Stimulated activated CD4-positive, alpha-beta T cell treated with anti-CD3 and anti-CD28 coated beads, TNF-alpha, amount 100 ng/mL, for 1 hour (primary cell): ENCODE measurements at places on chromosomes 4 and X.
A peak's percentile ranks its signal among the peaks of the same experiment; 100 is the strongest.

GRCh38 chrX:69162361-69162865, 2.8 kb downstream of the PJA1 start:
- no peak for DNase-seq

DNA sequence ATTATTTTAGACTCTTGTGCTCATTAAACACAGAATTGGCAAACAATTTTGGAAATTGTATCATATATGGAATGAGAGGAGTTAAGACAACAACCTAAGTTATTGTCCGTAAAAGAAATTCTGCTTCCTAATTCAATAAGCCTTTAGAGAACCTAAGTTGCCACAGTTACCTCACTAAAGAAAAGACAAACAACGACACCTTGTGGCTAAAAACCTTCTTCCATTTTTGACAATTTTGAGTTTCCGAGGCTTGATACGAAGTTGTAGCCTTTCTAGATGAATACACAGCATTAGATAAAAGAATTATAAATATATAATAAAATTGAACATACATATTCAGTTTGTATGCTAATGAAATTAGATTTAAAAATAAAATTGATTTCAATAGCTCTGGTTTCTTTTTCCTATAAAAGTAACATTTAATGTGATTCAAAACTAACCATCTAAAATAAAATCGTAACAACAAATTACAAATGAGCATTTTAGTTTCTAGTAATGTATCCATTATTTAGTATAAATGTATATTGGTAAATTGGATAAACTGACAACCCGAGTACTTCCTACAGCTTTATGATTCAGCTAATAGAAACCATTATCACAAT, 275.1 kb downstream of the GPM6A start:
- no peak for DNase-seq

DNA sequence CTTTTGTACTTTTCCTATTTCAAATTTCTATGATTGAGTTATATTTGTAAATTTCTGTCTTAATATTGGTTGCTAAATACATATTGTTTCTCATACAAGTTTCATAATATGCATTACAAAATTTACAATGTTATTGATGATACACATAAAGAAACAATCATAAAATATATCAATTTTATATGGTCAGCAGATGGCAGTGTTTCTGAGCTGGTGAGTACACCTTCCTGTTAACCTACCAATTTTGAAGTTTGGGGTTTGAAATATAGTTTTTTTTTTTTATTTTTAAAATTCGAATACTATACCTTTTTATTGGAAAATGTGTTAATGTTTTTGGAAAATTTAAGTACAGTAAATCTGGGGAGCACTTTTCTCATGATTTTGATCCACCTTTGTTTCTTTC, 1953.1 kb upstream of the ADGRL3 start:
- DNase-seq = no peak

DNA sequence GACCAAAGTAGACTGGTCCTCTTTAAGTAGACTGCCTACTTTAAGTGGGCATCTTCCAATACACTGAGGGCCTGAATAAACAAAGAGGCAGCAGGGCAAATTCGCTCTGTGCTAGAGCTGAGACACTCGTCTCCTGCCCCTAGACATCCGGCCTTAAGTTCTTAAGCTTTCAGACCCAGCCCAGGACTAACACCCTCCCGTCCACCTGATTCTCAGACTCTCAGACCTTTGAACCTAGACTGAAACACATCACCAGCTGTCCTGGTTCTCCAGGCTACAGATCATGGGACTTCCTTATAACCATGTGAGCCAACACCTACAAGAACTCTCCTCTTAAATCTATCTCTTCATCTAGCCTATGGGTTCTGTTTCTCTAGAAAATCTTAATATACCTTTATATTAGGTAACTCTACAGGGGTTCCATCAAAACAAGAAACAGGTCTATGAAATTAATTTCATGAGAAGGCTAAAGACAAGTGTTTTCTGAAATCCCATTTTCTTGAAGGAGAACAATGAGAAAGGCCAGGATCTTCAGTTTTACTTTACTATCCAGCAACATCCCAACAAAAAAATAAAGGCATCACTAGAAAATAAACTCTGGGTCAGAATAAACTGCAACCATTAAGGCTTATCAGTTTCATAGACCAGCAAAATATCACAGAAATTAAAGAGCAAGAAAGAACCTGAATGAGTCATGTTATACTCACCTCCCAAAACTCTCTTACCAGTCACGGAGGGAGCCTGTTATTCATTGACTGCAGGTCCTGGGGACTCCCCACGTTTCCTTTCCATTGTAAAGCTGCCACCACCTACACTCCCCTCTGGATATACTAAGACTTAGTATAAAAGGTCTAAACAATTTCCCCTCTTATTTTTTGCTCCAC, 14.8 kb downstream of the ADGRA3 start:
- DNase-seq = no peak

- DNase-seq = no peak
Measured at GRCh38 chr4:170248029-170248428, 158.3 kb upstream of the AADAT start.

- no peak for DNase-seq
Measured at GRCh38 chrX:55638933-55639332, 15.7 kb downstream of the FOXR2 start.

GRCh38 chrX:97995834-97996233, 1112.1 kb downstream of the RPA4 start:
- no peak for DNase-seq

DNA sequence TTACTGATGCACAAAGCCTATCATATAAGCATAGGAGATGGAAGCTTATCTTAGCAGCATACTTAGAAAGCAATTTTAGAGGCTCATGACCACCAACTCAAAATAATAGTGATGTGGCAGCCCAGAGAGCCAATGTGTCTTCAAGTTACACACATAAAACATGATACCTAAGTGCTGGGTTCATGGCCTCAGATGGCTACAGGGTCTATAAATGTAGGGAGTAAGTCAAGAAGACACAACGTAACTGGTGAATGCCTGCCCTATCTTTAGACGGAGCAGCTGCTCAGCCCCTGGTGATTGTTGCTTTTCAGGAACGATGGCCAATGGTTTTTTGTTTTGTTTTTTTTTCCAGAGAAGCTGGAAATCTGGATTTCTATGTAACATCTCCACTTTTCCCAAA, 42.8 kb downstream of the RNF150 start:
- no peak for DNase-seq

- DNase-seq = no peak
Measured at GRCh38 chrX:110114260-110114776, 111.4 kb downstream of the TMEM164 start.

DNA sequence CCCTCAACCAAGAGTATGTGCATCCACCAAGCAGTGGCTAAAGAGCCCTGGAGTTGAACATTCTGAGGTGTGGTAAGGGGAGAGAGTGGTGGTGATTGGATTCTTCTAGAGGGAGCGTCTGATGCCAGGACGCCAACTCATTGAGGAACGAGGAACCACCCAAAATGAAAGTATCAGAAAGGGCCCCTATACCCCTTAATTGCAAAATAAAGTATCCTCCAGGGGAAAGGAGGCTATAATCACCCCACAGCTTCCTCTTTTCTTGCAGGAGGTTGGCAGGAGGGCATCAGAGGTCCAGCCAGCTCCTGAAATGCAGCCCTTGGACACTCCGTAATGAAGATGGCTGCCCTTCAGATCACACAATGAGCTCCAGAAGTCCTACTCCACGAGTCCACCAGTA, 5.3 kb upstream of the KIAA1210 start:
- DNase-seq = no peak

DNA sequence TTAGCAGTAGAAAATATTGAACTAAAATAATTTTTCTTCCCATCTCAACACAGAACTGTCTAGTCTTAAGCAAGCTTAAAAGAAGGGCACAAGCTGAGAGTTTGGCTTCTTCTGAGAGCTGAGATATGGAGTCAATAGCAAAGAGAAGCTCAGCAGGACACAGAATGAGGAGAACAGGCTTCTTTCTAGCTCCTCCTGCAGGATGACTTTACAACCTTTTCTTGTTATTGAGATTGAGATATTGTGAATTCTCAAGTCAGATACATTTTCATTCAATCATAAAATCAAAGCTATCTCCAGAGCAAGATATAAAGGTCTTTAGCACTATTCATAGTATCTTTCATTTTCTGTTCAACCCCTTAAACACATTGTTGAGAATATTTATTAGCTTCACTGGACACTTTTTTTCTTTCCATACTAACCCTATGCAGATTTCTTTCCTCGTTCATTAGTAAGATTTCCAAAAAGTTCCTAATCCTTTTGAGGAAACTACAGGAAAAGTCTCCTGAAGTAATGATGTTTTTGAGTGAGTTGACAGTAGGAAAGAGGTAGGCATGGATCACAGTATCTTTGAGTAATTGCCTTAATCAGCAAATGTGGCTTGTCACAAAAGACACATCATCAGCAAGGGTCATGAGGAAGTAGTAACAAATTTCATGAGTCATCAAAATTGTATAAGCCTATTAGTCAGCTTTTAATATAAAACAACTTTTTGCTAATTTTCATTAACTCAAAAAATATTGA, 17.8 kb upstream of the CXCL3 start:
- no peak for DNase-seq

GRCh38 chr4:7674706-7675105, 240.0 kb upstream of the PSAPL1 start:
- no peak for DNase-seq

DNA sequence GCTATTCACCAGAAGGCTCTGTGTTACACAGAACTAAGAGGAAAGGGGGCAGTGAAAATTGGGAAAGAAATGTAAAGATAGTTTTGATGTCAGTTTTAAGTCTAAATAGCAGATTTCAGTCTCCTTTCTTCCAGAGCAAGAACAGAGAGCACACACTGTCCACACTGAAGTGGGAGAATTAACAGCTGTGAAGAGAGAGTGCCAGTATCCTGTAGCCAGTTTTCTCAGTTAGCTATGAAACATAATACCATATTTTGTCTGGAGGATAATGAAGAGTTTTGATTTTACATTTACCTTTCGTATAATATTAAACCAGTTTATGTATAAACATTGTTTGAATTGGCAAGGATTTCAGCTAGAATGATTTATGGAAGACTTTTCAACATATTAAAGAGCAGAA, 35.1 kb downstream of the FBXO8 start:
- no peak for DNase-seq

- no peak for DNase-seq
Measured at GRCh38 chr4:36283912-36284465, 2.6 kb downstream of the DTHD1 start.

- no peak for DNase-seq
Measured at GRCh38 chrX:46180258-46180687, 364.9 kb downstream of the ZNF674 start.

GRCh38 chrX:13533726-13534125, 35.7 kb upstream of the EGFL6 start:
- no peak for DNase-seq

GRCh38 chrX:109389917-109390316, 92.0 kb downstream of the GUCY2F start:
- no peak for DNase-seq

- DNase-seq = no peak
Measured at GRCh38 chr4:1534095-1534872, 128.0 kb upstream of the NKX1-1 start.

DNA sequence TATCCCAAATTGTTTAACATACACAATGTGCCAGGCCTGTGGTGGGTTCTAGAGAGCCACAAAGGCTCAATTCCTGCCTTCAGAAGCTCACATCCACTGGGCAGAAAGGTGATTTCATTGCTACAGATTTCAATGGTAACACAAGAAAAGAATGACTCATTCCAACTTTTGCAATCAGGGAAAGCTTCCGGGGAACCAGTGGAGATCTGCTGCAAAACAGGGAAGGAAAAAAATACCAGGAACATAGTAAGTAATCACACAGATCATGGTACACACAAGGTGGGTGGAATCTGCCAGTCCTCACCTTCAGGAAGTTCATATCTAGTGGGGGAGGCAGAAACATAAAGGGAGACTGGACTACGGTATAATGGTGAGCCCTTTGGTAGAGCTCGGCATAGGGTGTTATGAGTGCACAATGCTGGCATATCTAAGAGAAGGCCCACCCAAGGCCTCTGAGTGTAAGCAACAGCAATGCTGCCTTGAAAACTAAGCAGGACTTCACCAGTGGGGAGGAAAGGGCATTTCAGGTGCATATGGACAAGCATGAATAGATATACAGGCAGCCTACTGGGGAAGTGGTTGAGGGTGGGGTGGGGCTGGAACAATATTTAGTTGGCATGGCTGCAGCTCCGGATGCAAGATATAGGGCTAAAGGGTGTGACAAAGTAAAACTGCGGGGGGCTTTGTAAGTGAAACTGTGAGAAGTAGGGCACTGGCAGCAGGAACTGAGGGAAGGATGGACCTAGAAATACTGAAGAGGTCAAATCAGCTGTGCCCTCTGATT, 24.2 kb downstream of the GPRIN3 start:
- no peak for DNase-seq

GRCh38 chrX:40175511-40176350, 78.0 kb upstream of the BCOR start:
- peak; percentile 55 for DNase-seq

DNA sequence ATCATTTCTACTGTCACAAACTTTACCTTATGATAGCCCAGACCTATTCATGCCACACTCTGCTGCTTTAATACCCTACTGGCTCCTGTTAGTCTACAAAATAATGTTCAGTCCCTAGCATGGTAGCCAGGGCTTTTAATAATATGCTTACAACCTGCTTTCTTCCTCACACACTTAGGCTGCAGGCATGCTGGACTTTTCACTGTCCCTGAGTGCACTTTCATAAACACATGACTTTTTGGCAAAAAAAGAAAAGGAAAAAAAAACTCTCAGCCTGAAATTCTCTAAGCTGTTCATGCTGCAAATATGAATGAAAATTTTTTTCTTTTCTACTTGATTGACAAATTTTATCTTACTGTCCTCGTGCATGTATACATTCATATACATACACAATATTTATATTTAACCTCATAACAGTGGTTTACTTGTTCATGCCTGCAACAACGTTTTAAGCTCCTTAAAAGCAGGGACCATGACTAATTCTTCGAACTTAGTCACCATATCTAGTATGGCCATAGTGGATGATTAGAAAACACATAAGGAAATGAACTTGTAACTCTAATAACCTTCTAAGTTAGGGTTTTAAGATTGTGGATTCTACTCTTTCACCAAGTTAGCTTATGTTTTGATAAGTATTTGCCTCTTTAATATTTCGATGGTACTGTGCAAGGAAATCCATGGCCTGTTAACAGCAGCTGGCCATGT, 229.5 kb downstream of the SPCS3 start:
- DNase-seq = no peak

DNA sequence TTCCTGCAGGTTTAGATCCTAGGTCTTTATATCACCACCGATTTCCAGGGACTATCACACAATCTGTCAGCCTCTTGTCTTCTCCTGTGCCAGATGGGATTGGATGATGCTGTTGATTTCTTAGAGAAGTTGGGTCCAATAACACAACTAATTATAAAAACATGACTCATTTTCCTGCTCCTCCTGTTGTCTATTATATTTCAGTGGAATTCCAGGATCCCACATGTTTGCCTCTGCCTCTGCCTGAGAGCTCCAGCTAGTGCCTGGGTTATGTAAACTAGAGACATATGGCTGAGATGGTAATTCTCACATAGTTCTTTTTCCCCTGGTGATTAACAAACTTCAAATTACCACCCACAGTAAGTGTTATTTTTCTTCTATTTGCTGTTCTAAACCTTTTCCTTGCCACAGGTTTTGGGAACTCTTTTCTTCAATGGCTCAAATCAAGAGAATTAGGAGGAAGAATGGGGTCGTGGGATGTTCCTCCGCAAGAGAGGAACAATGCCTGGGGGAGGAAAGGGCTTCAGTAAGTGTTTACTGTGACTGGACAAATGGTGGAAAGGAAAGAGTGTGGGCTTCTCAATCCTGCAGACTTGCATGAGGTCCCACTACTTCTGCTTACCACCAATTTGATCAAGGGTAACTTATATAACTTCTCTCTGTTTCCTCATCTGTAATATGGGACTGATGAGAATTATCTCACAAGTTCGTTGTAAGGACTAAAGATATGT, 3.4 kb upstream of the HOPX start:
- DNase-seq = no peak
